Sigmoid colon (tissue), 7 donors: ENCODE measurements at places on chromosomes 1 and 21.

GRCh38 chr1:7558041-7558461 is 213.0 kb upstream of the VAMP3 start:
- no peak for DNase-seq

- peak; percentile 84 for DNase-seq
Observed at GRCh38 chr21:36149788-36150711, 6.6 kb upstream of the DOP1B start.

DNA sequence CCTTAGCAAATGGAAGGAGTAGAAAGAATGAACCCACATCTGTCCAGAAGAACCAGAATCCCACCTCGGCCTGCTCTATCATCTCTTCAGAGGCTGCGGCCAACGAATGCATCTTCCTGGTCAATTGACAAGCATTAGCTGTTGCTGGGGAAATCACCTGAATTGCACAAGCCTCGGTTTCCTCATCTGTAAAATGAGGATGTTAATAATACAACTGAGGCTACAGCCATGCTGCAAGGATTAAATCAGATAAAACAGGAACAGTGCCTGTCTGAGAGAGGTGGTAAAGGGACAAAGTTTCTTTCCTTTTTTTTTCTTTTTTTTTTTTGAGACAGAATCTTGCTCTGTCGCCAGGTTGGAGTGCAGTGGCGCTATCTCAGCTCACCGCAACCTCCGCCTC is 99.8 kb downstream of the KIF14 start:
- no peak for DNase-seq

DNA sequence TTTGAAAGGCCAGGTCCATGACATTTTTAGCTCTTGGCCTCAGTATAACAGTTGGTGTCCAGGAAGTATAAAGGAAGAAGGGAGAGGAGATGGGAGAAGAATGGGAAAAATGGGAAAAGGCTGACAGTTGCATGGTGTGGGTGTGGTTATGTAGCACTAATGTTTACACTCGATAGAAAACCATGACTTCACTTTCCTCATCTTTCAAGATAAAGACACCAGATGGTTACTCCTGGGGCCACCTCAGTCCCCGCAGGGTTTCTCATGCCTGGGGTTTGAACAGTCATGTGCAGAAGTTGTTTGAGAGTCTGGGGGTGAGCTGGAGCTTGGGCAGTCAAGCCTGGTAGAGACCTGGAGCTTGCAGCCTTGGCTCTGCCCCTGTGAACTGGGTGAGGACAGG is 7.9 kb downstream of the PGBD2 start:
- no peak for DNase-seq

DNA sequence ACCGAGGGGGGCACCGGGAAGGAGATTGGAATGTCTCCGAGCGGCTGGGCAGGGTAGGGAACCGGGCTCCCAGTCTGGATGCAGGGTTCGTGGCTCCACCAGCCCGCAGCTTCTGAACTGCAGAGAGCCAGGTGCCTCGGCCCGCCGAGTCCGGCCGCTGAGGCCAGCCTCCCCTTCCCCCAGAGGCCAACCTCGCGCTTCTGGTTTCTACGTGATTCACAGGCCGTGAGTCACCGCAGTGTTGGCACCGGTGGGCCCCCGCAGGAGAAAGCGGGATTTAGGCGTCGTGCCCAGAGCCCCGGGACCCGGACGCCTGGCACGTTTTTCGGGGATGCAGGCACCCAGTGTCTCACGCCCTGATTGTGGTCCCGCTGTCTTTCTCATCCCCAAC is 458 bp downstream of the CRABP2 start:
- DNase-seq: peak; percentile 91

DNA sequence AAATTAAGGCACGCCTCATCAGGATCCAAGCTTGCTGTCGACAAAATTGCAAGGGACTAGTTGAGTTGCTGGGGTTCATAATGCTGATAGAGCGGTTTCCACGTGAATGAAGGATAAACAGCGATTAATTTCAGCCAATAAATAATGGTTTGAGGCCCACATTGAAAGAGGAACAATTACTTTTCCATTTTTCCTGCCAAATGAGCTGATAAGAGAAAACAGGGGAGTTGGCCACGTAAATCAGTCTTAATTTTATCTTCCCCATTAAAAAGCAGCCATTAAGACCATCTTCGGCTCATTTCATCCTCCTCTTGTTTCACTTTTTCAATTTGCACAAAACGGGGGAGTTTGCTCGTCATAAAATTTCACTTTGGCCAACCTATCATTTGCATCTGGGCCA is 235.5 kb upstream of the RRP15 start:
- no peak for DNase-seq

GRCh38 chr1:87334351-87335174 is 5.9 kb downstream of the LMO4 start:
- DNase-seq: peak; percentile 67

DNA sequence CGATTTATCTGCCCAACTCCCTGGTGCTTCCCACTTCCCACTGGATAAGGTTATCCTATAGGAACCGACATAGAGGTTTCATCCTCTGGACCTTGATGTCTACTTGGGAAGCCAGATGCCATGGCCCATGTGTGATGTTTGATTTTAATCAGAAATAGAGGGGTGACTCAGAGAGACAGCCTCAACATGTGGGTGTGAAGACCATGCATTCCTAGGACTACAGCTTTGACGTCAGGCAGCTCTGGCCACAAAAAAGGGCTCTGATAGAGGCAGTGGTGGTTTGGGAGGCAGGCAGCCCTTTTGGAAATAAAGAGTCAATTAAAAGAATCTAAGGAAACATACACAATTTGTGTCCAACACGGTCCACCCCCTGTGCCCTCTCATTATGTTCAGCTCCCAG is 5.2 kb upstream of the SH2D2A start:
- DNase-seq: no peak

DNA sequence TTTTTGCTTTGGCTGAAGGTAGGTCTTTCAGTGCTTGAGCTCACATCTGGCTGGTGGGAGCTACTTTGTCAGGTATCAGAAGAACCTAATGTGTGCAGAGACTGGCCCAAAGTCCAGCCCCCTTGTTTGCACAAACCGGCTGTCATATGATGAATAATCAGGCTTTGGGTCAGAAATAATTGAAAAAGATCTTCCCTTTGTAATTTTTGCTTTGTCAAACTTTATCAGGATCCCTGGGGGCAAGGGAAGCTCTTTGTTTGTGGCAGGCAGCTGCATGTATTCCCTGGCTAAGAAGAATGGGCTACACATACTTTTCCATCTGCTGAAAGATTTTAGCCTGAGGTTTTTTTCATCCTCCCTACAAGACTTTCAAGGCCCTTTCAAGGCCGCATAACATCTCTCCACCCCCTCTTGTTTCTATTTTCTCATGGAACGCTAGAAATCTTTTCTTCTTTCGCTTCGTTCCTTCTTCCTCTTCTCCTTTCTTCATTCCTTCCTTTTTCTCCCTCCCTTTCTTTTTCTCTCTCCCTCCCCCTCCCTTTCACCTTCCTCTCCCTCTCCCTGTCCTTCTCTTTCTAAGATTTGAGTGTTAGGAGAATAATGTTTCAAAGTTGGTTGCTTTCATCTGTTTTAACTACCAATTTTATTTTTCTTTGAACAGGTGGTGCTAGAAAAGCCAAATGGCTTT is 25.5 kb downstream of the TUFT1 start:
- no peak for DNase-seq

DNA sequence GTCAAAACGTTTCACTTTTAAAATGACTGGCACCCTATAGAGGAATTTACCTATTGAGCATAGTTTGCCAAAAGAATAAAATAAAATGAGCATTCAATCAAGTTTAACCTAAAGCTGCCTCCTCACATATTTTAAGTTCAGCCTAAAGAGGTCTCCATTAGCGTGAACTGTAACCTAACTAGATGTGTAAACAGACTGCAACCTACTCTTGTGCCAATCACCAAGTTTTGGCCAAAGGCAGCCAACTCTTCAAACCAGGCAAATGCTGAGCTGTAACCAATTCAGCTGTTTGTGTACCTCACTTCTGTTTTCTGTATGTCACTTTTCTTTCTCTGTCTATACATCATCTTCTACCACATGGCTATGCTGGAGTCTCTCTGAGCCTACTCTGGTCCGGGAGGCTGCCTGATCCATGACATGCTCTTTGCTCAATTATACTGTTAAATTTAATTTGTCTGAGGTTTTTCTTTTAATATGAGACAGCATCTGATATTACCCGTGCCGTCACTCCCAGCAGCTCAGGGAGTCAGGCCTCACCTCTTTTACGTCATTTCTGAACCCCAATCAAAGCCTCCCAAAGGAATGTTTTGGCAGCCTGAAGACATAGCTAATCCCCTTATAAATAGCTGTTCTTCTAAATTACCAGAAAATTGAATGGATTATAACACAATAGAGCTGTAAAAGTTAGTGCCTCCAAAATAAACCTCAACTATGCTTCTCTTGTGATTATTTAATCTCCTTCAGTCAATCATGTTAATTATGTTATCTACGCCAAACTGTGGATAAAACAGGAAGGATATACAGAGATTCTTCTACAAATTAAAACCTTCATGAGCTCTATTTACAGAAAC is 81.0 kb upstream of the NR5A2 start:
- no peak for DNase-seq

DNA sequence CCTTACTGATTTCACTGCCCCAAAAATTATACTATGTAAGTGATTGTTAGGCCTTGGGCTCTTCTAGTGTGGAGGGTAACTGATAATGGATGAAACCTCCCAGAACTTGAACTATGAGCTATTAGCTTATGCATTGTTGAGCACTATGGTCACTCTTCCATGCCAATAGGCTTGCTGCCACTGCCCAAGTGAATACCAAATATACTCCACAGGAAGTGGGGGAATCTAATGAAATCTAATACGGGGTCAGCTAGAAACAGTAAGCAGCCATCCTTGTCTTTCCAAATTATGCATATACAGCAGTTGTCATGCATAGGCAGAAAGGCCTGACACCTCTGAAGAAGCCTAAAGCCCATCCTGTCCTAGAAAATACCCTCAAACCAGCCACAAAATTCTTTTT is 198.7 kb upstream of the PTBP2 start:
- DNase-seq: no peak

- DNase-seq: no peak
Observed at GRCh38 chr1:9699361-9699760, 47.8 kb downstream of the PIK3CD start.

GRCh38 chr1:45260244-45260643 is 53.8 kb upstream of the ZSWIM5 start:
- no peak for DNase-seq

GRCh38 chr1:162168261-162168660 is 98.8 kb downstream of the NOS1AP start:
- no peak for DNase-seq

- no peak for DNase-seq
Observed at GRCh38 chr21:25456672-25457071, 150.6 kb downstream of the MRPL39 start.

DNA sequence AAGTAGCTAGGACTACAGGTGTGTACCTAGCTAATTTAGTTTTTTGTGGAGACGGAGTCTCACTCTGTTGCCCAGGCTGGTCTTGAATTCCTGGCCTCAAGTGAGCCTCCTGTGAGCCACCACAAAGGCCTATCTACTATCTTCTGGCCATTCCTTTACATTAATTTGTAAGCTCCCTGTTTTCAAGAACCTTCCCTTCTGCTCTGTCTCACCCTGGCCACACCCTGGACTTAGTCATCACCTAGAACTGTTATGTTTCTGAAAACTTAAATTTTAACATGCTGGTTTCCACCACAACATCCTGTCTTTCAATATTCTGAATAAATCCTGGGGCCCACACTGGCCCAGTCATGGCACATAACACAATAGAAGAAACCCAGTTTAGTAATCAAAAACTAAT is 4.9 kb upstream of the B4GALT3 start:
- no peak for DNase-seq

DNA sequence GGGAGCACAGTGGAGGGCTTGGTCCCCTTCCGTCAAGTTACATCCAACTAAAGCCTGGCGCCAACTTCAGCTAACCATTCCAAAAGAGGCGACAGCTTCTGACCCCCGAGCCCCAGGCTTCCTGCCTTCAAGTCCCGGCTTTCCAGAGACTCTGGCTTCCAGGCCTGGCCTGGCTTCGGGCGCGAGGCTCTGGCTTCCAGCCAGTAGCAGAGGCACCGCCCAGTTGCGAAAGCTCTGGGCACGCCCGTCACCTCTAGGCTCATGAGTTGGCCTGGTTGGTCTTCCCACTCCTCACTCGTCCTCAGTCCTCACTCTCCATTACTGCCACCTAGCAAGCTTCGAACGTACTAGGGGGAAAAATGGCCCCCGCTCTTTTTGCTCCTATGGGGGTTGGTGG is 30.0 kb upstream of the C1orf185 start:
- no peak for DNase-seq

DNA sequence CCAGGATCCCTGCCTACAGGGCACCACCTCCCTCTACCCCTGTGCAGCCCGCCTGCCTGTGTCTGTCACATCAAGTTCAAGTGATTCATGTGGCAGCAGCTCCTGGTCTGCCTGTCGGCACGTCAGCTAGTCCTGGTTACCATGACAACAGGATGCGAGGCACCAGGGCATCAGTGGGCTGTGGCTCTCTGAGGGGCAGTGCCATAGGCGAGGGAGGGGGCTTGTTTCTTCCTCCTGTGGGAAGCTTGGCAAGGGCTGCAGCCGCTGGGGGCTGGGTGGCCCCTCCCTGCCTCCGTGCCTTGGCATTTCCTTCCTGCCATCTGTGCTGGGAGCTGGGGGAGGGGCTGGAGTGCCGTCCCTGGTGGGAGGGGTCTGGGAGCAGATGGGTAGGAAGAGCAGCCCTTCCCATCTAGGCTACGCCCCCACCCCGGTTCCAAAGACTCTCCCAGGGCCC is 43.1 kb downstream of the FOXO6 start:
- DNase-seq: no peak

GRCh38 chr1:205591522-205592351 is 40.1 kb downstream of the ELK4 start:
- peak; percentile 92 for DNase-seq

DNA sequence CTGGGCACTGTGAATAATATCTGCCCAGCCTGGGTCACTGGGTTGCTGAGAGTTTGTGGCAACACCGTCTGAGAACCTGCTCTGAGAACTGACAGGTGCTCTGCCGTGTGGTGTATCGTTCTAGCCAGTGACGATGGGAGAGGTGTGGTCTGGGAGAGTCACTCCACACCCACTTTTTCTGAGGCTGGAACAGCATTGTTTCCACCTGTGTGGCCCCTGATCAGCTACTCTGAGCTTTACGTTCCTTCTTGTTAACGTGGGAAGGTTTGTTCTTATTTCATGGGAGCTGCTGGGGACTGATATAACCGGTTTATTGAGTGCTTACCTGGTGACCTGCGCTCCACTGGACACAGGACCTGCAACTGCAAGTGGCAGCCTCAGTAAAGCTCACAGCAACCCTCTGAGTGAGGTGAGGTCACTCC is 34.8 kb upstream of the TENT5C start:
- DNase-seq: no peak
